ENCODE measurements at places on chromosomes 1 and 21.

- DNase-seq = no peak
These were observed 15.1 kb downstream of the USP33 start for GRCh38 chr1:77744576-77744975.

DNA sequence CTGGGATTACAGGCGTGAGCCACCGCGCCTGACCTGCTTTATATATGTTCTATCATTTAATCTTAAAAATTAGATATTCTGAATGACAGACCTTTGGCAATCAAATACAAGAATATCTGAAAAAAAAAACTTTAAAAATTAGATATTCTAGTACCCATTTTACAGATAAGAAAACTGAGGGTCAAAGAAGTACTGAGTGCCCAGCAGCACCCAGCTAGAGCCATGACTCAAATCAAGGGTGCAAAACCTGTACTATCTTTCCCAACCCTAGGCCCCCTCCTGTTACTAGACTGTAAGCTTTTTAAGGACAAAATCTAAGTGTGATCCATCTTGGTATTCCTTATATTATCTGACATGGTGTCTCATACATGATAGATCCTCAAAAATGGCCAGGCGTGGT is 8.3 kb downstream of the ARHGAP30 start:
- no peak for DNase-seq

DNA sequence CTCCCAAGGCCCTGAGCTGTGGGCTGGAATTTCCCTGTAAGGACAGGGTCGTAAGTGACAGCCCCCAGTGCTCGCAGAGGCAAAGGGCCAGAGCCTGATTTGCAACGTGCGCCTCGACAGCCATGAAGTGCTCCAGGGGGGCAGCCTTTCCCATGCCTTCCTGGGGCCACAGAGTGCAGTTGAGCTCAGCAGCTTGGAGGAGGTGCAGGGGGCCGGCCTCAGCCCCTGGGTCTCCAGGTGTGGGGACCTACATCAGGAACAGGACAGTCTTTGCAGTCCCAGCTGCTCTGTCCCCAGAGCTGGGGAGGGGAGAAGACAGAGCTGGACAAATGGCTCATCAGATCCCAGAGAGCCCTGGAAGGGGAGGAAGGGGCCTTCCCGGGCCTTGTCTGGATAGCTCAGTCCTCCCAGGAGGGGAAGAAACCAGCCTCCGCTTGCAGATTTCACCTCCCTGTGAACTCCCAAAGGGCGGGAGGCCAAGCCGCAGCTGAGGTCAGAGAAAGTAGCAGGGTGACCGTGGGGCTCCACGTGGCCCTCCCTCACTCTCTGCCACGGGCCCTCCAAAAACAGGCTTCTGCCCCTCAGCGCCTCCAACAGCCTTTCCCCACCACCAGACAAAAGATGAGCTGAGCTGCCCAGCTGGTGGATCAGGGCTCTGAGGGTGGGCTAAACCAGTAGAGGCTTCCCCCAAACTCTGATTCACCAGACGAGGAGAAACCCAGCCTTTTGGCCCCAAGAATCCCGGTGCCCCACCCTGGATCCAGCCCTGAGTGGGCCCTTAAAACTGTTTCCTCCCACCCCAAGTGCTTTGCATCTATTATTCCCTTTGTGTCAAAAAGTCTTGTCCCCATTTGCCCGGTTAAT is 76.5 kb downstream of the DHRS3 start:
- DNase-seq = no peak

- DNase-seq = no peak
These were observed 949 bp downstream of the KRTAP10-1 start for GRCh38 chr21:44539046-44539445.

GRCh38 chr1:17498214-17498613 is 41.3 kb upstream of the ARHGEF10L start:
- DNase-seq = no peak

DNA sequence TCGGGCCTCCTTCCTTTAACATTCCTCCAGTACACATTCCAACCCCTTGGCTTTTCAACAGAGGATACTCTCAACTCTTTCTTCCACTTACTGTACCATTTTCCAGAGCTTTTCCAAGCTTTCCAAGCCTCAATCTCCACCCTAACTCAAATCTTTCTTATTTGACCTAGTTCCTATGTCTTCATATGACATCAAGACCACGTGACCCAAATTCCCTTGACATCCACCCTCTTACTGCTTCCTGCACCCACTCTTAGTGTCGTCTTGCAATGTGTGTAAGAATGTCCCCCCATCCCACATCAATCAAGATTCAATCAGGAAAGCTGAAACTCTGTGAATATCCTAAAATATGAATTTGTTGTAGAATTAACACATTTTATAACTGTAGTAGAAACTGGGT is 155.0 kb downstream of the OMA1 start:
- DNase-seq = no peak

GRCh38 chr1:18962121-18962721 is 5.7 kb upstream of the IFFO2 start:
- no peak for DNase-seq

Data from AML-193 (cell line).